ENCODE measurements at places on chromosomes 12 and 14. TPM values are rescaled to one million over a fixed set of nuclear protein-coding genes. Genes with fewer than 3 reads are reported as not detected.

WDHD1 gene
- 4.1 TPM for total RNA-seq

PTPN11 gene
- 65.1 TPM for total RNA-seq

WIF1 gene
- total RNA-seq, result 0.55 TPM

DNA sequence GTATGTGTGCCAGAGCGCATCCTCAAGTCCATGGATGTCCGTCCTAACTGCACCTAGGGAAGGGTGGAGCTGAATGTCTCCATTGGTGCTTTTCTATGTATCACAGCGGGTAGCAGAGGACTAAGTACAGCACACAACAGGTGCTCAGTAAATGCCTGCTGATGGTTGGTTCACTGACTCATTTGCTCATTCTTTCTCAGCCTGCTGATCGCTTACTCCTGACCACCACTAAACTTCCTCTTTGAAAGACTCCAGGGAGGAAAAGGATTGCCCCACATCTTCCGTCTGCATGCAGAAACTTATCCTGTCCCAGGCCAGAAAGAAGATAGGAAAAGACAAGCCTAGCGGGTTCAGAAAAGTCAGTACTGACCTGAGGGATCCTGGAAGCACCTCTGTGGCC, 66.3 kb downstream of the B4GALNT3 start:
- DNase-seq, result no peak

DNA sequence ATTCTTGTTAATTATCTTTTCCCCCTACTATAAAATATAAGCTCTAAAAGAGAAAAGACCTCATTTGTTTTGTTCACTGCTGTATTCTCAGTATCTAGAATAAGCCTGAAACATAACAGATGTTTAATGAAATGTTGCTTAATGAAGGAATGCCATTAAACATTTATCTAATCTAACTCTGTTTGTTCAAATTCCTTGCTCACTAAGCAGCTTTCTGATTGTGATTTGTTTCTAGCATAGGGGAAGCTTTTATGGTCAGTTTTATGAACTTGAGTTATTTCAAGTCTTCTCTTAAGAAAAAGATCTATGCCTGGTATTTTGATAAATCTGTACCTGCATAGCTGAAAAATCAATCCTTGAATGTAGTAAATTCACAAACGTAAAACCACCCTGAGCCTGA, 308.6 kb downstream of the CCDC91 start:
- no peak for DNase-seq

CMKLR1 gene
- total RNA-seq, result 11.4 TPM

DNA sequence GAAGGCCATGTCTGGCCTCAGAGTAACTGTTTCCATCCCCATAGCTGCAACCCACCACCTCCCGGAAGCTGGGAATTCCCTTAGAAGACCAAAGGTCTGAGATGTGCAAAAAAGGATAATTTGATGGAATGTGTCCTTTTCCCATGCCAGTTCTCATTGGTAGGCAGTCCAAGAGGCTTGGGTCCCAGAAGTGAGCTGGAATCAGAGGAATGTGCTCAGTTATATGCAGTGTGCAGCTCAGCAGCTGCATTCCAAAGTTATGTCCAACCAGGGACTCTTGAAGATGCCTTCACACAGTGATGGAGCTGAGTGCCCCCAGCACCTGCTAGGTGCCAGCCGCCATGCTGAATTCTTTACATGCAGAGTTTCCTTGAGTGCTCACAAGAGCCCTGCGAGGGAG, 583.9 kb upstream of the TBX3 start:
- no peak for DNase-seq

Measured in left colon (tissue), 2 donors.